Renal pelvis (tissue), 12 donors: ENCODE measurements at places on chromosomes 2 and 18.
A peak's percentile ranks its signal among the peaks of the same experiment; 100 is the strongest.

DNA sequence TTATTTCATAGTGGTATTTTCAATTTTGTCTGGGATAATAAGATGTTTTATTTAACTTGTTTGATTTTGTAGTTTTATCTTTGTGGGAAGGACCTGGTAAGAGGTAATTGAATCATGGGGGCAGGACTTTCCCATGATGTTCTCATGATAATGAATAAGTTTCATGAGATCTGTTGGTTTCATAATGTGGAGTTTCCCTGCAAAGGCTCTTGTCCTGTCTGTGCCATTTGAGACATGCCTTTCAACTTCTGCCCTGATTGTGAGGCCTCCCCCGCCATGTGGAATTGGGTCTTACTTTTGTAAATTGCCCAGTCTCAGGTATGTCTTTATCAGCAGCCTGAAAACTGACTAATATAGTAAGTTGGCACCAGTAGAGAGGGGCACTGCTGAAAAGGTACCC lies 77.8 kb upstream of the ARHGAP15 start:
- no peak for DNase-seq

DNA sequence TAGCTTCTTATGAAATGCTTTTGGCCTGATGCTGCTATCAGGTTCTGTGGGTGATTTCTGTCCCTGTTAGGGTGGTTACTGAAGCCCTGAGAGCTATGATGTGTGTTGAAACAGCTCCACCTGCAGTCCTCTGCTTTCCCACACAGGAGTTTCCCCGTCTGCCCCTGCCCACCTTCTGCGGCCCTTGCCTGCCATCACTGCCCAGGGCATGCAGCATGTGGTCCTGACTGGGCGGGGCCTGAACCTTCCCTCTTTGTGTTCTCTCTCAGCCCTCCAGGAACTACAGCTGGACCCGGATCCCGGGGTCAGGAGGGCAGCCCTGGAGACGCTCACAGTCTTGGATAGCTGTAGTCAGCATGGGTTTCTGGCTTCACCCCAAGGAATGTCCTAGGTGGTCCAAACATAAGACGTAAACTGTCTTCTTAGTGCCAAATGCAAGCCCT lies 21.4 kb downstream of the HJURP start:
- DNase-seq = peak; percentile 23

DNA sequence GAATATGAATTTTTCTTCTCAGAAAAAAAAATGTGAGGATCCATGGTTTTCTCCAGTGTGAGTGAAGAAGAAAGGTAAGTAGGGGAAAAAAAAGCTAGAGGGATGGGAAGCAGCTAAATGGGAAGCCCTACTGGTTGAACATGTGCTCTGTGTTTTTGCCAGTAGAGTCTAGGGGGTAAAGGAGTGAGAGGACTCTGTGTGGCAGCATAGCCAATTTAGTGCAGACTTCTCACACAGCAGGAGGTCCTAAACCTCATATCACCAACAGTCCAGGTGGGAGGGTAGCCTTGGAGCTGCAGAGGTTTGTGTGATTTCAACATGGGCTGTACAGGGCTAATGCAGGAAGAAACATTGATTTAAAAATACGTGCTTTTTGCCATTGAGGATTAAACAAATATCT lies 334.5 kb upstream of the SPHKAP start:
- DNase-seq = no peak

- no peak for DNase-seq
These were observed 39.5 kb downstream of the TMEM247 start for GRCh38 chr2:46518861-46519260.

DNA sequence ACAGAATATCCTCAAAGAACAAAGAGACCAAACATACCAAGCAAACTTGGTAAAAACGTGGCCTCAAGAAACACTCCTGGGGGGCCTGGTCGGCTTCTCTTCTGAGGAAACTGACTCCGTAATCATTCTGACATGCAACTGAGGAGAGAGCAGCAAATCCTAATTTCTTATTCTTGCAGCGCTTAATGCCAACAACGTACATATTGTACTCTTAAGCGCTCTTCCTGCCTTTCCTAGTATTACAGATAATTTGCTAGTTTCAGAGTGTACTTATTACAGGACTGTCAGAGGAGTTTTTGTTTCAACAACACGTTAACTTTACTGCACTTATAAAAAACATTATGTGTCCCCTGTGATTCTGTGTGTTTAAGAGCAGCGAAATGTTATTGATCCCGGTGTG lies 64.9 kb downstream of the ZNF521 start:
- no peak for DNase-seq

GRCh38 chr2:43018179-43019024 lies 208.0 kb downstream of the ZFP36L2 start:
- DNase-seq = no peak

- DNase-seq = no peak
These were observed 131.6 kb upstream of the SATB2 start for GRCh38 chr2:199589306-199589705.

DNA sequence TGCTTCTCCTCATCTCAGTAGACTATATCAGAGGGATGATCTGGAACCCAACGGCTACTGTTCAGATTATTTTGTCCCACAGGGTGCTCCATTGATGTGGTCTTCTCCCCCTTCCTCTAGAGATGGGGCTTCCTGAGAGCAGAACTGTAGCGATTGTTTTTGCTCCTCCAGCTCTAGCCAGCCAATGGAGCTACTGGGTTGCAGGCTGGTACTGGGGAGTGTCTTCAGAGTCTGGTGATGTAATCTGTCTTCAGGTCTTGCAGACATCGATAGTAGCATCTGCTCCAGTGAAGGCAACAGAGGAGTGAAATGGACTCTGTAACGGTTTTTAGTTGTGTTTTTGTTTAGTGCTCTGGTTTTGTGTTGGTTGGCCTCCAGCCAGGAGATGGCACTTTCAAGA lies 621.9 kb downstream of the RNF144A start:
- DNase-seq = no peak

- DNase-seq = no peak
These were observed 18.0 kb downstream of the FZD7 start for GRCh38 chr2:202051499-202052161.

DNA sequence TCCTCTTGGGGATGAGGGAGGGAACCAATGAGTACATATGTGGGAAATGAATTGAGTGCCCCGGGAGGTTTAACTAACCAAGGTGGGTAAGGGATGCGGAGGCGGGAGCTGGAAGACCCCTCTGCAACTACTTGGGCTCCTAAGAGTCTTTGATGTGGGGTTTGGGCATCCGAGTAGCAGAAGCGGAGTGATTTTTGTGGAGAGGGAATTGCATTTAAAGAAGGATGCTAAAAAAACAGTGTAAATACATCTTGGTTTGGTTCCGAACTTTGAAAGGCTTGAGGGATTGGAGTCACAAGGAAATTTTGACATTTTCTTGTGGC lies 215.7 kb downstream of the MCFD2 start:
- DNase-seq = peak; percentile 29

DNA sequence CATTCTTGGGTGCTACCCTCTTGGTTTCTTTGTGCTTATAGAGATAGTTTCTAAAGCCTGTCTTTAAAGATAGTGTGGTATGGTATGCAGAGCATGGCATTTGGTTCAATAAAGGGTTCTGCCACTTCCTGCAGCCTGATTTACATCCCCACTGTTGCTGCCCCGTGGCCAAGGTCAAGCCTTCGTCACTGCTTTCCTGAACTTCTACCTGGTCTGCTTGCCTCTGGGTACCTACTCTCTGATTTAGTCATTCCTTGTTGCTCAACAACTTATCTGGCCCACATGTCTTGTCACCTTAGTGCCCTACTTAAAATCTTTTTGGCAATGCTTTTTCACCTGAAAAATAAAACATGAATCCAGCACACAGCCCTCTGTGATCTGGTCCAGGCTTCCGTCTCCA lies 352.9 kb downstream of the LPIN1 start:
- DNase-seq = no peak

DNA sequence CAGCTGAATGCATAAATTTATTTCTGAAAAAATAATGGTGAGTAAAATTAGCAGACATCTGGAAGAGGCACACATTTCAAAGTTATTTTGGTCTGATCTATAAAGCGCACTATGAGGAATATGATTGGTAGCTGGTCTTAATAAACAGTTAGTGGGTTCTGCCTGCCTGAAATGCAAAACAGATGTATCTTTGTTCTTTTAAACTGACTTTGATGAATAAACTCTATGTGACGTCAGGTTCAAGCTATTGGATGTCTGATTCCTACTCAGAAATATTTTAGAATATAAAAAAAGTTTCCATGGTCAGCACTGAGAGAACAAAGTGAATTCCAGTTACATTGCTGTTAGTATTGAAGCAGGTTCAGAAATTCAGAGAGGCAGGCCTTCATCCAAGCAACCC lies 136.4 kb downstream of the TPGS2 start:
- DNase-seq = no peak

- DNase-seq = no peak
These were observed 727.6 kb upstream of the ID2 start for GRCh38 chr2:7954234-7954633.

DNA sequence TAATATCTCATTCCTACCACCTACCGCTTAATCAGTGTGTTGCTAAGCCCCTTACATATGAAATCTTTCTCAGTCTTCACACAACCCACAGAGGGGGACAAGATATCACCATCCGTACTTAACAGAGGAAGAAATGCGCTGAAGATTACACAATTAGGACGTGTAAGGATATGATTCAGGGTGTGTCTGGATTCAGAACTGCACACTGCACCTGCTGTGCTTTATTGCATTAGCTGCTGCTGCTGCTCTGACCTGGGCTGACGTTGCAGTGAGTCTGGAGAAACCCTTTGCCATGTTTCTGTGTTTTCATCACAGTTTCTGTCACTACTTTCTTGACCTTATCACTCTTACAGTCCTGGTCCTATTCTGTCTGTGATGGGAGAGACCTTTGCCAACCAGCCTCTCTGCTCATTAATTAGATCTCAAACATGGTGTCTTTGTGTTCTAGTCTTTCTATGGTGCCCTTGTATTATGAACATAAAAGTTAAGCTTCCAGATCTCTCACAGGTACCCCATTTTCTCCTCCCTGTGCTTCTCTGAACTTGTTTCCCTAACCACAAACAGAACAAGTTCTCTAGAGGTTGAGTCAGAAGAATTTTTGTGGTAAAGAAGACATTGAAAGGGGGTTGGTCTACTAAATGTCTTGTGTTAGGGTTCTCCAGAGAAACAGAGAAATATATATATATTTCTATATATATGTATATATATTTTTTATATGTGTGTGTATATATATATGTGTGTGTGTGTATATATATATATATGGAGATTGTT lies 92.9 kb upstream of the CYP1B1 start:
- no peak for DNase-seq

DNA sequence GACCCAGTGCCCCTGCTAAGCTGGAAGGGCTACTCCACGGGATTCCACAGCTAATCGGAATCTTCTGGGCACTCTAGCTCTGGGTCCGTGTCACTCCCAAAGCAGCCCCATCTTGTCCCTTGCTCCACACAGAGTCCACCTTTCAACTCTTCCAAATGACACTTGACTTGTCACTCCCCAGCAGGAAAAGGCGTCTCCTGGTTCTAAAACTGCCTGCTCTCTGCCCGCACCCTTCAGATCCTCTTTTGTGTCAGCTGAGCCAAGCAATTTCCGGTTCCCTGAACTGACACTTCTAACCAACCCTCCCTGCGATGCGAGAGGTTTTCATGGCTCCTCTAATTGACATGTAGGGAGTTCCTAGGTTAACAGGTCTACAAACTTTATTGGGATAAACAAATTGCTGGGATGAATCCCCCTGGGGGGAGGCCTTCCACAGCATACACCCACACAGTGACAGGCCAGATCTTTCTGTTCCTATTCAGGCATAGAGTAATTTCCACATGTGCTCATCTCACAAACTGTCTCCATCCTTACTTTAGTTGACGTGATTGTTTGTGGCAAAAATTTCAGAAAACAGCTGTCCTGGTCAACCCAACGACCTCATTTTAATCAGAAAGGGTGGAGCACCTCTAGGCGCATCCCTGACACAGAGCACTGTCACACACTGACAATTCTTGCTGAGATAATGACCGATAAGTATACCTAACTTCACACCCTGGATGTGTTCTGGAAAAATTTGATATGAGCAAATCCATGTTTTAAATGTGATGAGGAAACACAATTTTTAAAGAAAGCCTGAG lies 104.9 kb downstream of the RBMS1 start:
- DNase-seq = no peak

- no peak for DNase-seq
These were observed 67.9 kb upstream of the SLC25A52 start for GRCh38 chr18:31828613-31829012.

- no peak for DNase-seq
These were observed 933.9 kb downstream of the TRIB2 start for GRCh38 chr2:13650586-13651180.

DNA sequence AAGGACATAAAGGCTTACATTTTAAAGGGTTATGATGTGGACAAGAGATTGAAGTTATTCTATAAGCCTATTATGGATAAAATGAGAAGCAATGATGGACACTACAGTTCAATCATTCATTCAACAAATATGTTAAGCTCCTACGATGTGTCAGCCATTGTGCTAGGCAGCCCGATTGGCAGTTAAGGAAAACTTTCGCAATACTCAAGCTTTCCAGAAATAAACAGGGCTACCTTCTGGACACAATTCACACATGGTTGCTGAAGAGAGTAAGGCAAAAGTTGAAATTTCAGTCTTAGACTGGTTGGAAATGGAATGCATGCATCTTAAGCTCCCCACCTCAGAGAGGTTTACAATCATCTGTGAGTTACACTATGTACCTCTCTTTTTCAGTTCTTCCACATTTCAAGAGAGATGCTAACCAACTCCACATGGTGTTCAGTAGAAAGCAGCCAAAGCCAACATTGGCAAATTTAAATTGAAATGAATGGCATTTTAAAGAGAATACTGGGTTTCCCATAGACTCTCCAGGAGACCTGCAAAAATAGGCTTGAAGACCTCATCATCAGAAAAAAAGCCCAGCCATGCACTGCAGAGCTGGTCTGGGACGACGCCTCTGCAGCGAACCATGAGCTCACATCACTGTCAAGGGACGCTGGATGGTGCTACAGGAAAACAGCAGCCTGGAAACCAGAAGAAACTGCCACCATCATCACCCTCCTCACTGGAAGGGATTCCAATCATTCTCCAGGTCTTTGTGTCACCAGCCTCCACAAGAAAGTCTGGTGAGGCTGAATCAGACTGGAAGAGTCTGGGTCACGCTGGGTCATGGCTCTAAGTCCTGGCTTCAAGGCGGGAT lies 276.3 kb downstream of the AFF3 start:
- DNase-seq = no peak

- no peak for DNase-seq
These were observed 62.5 kb downstream of the CTIF start for GRCh38 chr18:48601343-48601742.

GRCh38 chr2:50987616-50988313 lies 44.2 kb downstream of the NRXN1 start:
- DNase-seq = no peak

DNA sequence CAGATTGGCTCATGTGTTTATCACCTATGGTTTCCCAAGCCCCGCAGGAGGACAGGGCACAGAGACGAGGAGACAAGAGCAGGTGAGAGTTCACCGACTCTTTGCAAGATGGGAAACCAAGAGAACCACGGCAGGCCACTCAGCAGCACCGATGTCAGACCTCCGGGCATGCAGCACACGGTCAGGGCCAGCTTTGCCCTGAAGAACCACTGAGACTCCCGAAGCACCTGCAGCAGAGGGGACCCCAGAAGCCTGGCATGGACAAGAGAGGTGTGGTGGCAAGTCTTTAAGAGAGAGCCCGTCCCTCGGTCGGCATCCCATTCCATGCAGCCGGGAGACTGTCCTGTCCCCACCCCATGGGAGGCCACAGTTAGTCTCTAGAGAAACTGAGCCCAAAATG lies 36.6 kb upstream of the TAF1B start:
- DNase-seq = no peak

GRCh38 chr2:211688196-211688595 lies 850.4 kb downstream of the ERBB4 start:
- DNase-seq = no peak
